ENCODE measurements at places on chromosomes 7 and 10.

- DNase-seq = no peak
Observed at GRCh38 chr10:73097305-73097670, 622 bp upstream of the P4HA1 start.

DNA sequence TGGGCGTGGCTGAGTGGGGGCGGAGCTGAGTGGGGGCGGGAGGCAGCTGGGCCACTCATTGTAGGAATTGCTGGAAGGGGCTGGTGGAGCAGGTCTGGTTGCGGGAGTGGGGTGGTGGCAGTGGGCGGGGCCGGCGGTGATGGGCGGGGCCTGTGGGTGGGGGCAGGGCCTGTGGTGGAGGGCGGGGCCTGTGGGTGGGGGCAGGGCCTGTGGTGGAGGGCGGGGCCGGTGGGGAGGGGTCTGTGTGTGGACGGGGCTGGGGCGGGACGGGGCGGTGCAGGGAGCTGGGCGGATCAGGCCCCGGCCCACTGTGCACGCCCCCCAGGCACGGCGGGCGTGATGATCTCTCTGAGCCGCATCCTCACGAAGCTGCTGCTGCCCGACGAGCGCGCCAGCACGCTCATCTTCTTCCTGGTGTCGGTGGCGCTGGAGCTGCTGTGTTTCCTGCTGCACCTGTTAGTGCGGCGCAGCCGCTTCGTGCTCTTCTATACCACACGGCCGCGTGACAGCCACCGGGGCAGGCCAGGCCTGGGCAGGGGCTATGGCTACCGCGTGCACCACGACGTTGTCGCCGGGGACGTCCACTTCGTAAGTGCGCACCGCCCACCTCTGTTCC is 14.0 kb downstream of the SLC29A4 start:
- DNase-seq = no peak

DNA sequence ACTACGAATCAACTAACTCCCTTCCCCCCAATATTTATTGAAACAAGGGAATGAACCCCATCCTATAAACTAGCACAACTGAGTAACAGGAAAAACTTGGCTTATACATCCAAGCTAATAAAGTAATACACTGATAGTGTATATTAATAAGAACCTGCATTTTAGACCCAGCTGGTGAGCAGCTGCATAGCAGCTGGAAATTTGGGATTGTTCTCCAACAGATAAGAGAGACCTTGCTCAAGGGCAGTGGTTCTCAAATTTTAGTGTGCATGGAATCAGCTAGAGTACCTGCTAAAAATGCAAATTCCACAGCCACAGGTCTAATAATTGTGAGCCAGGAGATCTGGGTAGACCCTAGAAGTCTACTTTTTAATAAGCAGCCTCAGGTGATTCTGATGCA is 384.7 kb upstream of the HPS1 start:
- DNase-seq = no peak

- DNase-seq = no peak
Observed at GRCh38 chr7:13832346-13832745, 157.1 kb downstream of the ETV1 start.

- no peak for DNase-seq
Observed at GRCh38 chr10:103800789-103801540, 54.4 kb downstream of the SH3PXD2A start.

GRCh38 chr7:142134909-142135308 is 23.4 kb downstream of the MGAM2 start:
- DNase-seq = no peak

- no peak for DNase-seq
Observed at GRCh38 chr10:67319976-67320375, 376.0 kb downstream of the CTNNA3 start.

GRCh38 chr10:110101464-110102144 is 93.8 kb downstream of the ADD3 start:
- no peak for DNase-seq

- no peak for DNase-seq
Observed at GRCh38 chr10:26706206-26706605, 8.7 kb downstream of the PDSS1 start.

DNA sequence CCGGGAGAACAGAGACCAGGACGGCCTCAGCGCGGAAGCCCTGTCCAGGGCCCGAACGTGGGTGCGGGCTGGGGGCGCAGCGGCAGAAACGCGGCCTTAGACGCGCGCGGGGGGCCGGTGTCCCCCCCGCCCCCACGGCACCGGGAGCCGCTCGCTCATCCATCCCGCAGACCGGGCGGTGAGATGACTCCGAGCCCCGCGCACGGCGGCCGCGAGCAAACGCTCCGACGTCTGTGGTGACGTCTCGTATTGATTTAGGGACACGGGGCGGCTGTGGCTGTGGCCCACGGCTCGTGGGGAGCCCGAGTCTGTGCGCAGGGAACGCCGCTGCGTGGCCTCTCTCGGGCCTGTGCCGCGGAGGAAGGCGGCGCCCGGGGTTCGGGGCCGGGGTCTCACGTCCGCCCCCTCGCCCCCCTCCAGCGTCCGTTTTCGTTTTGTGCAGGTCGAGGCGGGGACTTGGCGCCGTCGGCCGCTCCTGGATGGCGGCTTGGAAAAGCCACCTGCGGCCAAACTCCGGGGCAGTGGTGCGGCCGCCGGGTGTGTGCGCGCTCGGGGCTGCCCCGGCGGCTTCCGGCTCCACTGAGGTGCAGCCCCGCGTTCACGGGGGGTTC is 1.0 kb upstream of the NKX6-2 start:
- DNase-seq = no peak

DNA sequence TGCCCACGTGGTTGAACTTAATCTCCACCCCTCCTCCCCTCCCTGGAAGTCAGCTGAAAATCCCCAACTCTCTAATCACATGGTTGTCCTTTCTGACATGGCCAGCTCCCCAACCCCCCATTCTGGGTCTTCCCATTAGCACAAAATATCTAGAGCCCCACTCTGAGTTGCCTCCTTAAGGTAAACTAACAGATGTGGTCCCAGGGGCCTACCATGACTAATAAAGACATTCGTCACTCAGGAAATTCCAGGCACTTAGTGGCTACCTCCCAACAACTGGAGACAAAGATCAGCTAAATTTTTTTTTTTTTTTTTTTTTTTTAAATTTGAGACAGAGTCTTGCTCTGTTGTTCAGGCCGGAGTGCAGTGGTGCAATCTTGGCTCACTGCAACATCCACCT is 21.1 kb downstream of the CCDC126 start:
- no peak for DNase-seq

DNA sequence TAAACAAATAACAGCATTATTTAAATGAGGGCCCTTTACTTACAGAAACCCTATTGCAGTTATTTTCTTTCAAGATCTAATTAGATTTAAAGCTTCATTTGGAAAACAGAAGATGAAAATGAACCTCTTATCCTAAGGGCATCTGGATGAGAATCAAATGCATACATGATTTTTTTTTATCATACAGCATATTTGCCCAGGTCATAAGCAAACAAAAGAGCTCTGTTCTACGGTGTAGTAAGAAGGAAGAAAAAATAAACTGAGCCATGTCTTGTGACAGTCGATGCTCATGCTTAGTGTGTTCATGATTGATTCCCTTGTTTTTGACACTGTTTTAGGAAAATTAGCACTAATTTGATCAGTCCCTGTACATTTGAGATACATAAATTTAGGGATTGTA is 202.6 kb upstream of the RNF32 start:
- no peak for DNase-seq

- DNase-seq = no peak
Observed at GRCh38 chr7:31017721-31018120, 34.4 kb upstream of the ADCYAP1R1 start.

DNA sequence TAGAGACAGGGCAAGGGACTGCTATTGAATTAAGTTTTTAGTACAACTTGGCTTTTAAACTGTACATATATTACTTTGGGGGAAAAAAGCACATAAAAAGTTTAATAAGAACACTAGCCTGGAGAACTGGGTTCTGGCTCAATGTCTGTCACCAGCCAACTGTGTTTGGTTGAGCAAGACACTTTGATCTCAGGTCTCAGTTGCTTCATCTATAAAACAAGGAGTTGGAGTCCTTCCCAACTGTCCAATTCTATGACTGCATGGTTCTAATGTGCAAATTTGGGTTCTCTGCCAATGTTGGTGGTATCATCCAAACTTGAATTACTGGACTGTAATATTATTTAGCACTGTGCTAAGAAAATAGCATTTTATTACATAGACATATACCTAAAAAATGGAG is 50.3 kb downstream of the ATXN7L1 start:
- no peak for DNase-seq

GRCh38 chr10:95661818-95662217 is 5.3 kb upstream of the ALDH18A1 start:
- no peak for DNase-seq

- no peak for DNase-seq
Observed at GRCh38 chr7:5422396-5423305, 983 bp downstream of the TNRC18 start.

- DNase-seq = no peak
Observed at GRCh38 chr10:97065128-97065527, 120.6 kb downstream of the SLIT1 start.

DNA sequence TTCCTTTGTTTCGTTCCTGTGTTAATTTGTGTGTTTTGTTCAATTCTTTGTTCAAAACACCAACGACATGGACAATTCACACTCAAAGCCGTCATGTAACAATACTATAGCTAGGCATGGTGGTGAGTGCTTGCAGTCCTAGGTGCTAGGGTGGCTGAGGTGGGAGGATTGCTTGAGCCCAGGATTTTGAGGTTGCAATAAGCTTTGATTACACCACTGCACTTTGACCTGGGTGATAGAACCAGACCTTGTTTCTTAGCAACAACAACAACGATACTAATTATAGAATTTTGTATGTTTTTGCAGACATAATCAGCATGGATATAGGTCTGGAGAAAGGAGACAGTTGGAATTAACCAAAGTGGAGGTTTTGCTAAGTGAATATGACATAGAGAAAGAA is 936.2 kb downstream of the PCDH15 start:
- DNase-seq = no peak

DNA sequence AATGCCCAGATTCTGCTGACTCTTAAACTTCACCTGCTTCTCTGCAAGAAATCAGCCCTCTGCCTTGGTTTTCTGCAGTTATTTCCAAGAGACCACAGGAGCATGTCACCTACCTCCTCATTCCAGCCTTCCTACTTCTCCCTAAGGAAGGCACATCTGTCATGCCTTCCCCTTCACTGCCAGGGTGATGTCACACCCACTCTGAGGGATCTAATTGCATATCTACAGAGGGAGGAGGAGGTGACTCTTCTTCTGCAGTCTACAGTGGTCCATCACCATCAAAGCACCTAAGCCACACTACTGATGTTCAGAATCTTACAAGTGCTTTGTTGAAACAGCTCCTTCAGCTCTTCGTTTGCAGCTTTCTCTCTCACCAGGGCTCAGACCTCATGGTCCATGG is 275.5 kb downstream of the FGFR2 start:
- DNase-seq = no peak

GRCh38 chr7:127896659-127897058 is 134.6 kb downstream of the LRRC4 start:
- DNase-seq = no peak

GRCh38 chr10:111962951-111963350 is 220.6 kb downstream of the GPAM start:
- DNase-seq = no peak

DNA sequence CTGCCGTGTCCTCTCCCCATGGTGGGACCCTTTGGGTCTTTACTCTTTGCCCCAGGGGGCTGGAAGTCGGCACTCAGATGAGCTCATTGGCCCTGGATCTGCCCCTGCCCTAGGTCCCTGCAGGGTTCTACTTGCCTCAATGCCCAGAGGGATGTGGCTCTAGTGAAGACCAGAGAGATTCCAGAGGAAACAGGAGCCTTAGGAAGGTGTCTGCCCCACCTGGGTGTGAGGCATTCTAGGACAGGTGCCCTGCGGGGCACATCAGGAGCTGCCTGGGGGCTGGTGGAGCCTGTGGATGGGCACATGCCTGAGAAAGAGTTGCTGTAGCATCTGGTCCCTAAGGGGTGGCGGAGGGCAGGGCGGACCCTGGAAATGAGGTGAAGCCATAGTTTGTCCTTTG is 128.6 kb downstream of the ADCY1 start:
- no peak for DNase-seq

GRCh38 chr10:68135922-68136792 is 26.9 kb downstream of the MYPN start:
- DNase-seq = no peak

GRCh38 chr7:98294326-98294725 is 12.8 kb downstream of the BRI3 start:
- DNase-seq = no peak

GRCh38 chr7:93575555-93576399 is 1.3 kb upstream of the CALCR start:
- no peak for DNase-seq

GRCh38 chr10:1293636-1294435 is 237.7 kb downstream of the WDR37 start:
- DNase-seq = no peak

GRCh38 chr7:85125176-85125575 is 61.7 kb downstream of the SEMA3D start:
- no peak for DNase-seq

DNA sequence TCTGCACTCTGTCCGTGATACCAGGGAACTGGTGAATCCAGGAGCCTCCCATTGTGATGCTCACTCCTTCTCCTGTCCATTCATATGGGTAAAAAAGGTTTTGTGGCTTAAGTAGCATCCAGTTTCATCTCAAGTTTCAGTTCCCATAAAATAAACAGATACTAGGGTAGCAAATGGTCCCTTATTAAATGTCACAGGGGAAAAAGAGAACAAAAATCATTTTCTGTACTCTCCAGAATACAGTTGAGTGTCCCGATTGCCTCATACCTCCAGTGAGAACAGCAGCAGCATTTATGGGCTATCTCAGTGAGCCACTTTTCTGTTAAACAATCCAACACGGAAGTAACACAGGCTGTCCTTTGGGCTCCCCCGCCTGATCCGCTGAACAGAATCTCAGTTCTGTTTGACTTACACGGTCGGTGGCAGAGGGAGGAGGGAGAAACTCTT is 179.6 kb downstream of the CELF2 start:
- no peak for DNase-seq
